Heart left ventricle (tissue), 16 donors: ENCODE measurements at places on chromosomes 7 and 10. TPM values are rescaled to one million over a fixed set of nuclear protein-coding genes. Genes with fewer than 3 reads are reported as not detected.

Gene TRIM73
- 0.55 TPM for polyA plus RNA-seq

Gene CLRN3
- not detected for polyA plus RNA-seq

Gene PAPOLB
- polyA plus RNA-seq: 0.11 TPM

Gene LIPN
- not detected for polyA plus RNA-seq

DNA sequence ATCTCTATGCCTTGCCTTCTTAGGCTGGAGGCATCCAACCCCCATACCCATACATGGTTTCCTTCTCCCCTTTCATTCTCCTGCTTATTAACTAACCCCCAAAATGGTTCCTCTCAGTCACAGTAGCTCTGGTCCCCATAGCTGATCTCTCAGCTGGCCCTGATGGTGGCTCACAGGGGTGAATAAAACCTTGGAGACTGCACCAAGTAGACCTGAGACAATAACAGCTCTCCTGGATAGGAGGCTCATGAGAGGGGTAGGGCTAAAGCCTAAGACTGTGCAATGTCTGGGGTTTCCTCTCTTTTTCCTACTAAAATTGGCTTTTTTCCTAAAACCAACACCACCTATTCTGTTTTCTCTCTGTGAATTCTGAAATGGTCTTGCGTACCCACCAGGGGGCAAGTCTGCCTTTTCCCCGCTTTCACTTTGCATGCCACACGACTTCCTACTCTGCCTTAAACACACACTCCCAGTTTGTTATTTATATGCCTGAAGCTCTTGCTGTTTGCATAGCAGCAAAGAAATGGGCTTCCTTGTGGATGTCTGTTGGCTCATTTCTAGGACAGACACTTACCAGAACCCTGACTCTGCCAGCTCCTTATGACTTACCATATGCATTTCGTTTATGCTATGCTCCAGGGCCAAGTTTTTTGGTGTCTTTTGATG is 18.4 kb upstream of the PON1 start:
- DNase-seq: no peak
- H3K4me1 ChIP-seq: no peaks in the 10 kb centered on the region
- H3K27me3 ChIP-seq: no peaks in the 10 kb centered on the region
- H3K36me3 ChIP-seq: no peaks in the 10 kb centered on the region
- H3K4me3 ChIP-seq: no peak overlapping the region

DNA sequence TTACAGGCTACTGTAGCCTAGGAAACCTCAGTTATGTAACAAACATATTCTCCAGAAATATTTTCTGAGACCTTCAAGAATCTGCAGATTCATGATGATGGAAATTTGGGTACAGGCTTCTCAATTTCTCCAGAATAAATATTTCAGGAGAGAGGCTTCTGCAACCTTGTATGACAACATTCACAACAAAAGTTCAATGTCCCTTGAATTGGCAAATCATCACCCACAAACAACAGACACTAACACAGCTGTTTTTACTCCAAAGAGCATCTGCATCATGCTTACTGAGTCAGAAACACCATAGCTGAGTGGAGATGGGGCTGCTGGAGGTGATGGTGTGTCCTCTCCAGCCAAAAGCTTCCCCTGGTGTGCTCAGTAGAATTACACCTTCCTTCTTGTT is 9.3 kb upstream of the COBL start:
- no peaks in the 10 kb centered on the region for H3K36me3 ChIP-seq
- H3K4me1 ChIP-seq: no peaks in the 10 kb centered on the region
- H3K27me3 ChIP-seq: no peaks in the 10 kb centered on the region
- H3K4me3 ChIP-seq: no peak overlapping the region

- peaks cover 22% of the 10 kb centered on the region for H3K4me1 ChIP-seq
- no peaks in the 10 kb centered on the region for H3K27me3 ChIP-seq
- no peak for DNase-seq
- no peaks in the 10 kb centered on the region for H3K36me3 ChIP-seq
Measured at GRCh38 chr10:15348579-15348978, 22.5 kb downstream of the FAM171A1 start.

GRCh38 chr10:110364531-110364937 is 59.8 kb upstream of the SMNDC1 start:
- no peak for DNase-seq
- no peaks in the 10 kb centered on the region for H3K36me3 ChIP-seq
- H3K27me3 ChIP-seq: no peaks in the 10 kb centered on the region
- peaks cover under 1% of the 10 kb centered on the region for H3K4me1 ChIP-seq

DNA sequence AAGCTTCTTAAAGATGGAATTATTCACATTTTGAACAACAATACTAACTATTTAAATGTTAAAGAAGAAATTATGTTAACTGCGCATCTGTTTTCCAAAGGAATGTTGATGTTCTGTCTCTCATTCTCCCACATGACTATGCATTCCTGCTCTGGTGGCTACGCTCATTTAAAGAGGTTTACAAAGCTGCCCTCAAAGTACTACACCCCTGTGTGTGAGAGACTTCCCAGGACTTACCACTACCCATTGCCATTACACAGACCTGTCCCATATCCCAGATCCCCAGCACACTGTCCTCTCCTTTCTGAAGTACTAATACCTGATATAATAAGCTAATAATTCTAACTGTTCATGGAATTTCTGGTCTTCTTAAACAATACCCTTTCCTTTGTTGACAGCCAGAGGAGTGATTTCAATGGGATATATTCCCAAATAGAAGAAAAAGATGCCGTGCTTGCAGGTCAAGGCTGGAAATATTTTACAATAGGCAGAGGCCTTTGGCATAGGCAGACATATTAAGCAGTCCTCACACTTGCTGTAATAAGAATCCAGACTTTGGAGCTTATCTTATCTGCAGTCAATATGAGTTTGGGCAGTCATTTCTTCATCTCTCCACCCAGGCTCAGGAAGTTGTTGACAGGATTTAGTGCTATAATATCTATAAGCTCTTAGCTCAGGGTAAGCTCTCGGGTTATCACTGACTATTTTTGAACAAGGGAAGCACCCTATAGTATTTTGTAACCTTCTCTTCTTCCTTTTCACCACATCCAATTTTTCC is 12.2 kb downstream of the LIPF start:
- H3K4me1 ChIP-seq: no peaks in the 10 kb centered on the region
- no peaks in the 10 kb centered on the region for H3K36me3 ChIP-seq
- no peaks in the 10 kb centered on the region for H3K27me3 ChIP-seq
- no peak overlapping the region for H3K4me3 ChIP-seq
- no peak overlapping the region for H3K27ac ChIP-seq
